ENCODE measurements at places on chromosomes 3 and 15.

DNA sequence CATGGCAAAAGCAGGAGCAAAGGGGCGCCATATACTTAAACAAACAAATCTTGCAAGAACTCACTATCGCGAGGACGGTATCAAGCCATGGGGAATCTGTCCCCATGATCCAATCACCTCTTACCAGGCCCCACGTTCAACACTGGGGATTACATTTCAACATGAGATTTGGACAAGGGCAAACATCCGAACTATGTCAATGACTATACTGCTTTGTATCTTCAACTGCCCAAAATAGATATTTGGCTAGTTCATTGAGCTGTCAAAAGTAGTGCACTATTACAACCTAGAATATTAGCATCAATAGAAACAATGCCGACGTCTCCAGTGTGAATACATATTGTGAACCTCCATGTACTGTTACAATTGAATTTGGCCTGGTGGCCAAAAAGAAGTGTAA is 760.4 kb downstream of the MCTP2 start:
- DNase-seq, result no peak

GRCh38 chr15:63287109-63287508 is 9.7 kb downstream of the APH1B start:
- no peak for DNase-seq

GRCh38 chr15:74525945-74526344 is 15.1 kb upstream of the ARID3B start:
- DNase-seq, result no peak

GRCh38 chr3:148077318-148077923 is 620.3 kb upstream of the AGTR1 start:
- no peak for DNase-seq

DNA sequence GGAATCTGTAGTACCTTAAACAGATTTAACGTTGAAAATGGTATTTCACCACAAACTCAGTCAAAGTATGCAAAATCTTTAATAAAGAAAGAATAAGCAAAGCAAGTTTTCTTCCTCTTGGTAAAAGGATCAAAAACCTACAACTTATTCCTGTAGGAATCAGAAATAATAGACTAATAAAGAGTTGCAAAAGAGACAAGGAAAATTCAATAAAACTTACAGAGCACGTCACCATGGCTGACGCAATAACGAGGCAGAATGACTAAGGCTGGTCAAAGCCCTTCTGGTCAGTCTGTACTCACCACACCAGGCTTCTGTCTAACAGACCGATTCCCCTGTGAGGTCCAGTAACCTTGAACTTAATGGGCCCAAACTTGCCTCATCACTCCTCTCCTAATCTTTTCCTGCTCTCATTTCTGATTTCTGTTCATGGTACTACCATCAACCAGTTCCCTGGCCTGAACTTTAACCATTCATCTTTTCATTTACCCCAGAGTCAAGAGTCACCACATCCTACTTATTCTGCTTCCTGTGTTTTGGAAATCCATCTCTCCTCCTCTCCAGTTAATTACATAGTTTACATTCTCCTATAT is 5.0 kb downstream of the MASP1 start:
- DNase-seq, result no peak

DNA sequence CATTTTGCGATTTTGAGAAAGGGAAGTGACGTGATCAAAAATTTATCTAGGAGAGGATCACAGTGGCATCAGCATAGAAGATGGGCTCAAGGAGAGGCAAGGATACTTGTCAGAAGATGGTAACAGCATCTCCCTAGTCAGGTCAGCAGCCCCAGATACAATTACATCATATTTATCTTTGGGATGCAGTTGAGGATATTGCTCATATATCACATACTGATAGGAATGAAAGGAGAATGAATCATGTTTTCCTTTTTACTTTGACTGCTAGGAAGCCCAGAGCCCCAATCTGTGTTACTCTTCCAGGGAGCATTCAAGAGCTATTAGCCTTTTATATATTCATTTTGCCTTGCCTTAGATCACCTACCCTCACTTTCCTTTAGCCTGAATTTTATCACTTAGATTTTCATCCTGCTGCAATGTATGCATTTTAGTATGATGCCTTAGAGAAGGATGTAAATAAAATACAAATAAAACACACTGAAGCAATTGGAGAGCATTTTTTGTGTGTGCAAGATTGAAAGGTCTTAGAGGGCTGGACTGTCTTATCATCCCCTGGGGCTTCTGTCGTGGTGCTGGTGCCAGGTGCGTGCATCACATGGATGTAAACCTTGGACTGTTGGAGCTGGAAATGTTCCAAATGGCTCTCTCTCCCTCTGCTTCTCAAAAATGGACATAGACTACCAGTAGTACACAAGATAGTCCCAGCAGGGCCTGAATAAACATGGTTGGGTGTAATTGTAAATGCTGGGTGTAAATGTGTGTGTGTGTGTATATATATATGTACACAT is 40.3 kb downstream of the CORO2B start:
- no peak for DNase-seq

GRCh38 chr15:95120595-95120994 is 889.2 kb downstream of the MCTP2 start:
- DNase-seq, result no peak

DNA sequence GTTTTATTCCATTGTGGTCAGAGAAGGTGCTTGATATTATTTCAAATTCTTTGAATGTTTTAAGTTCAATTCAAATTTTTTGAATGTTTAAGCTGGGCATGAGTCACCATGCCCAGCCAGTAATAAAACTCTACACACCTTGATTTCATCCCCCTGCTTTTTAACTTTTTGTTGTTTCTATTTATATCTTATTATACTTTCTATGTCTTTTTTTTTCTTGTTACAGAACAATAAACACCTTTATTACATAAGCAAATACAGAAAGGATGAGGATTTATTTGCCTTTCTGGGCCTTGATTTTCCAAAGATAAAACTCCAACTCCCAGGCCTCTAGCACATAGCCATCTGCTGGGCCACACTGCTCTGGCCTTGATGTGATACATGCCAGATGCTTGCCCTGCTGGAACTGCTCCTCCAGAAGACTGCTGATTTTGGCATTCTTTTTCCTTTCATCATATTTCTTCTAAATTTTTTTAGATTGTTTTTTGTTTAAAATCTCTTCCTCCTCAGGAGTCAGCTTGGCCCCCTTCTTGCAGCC is 14.0 kb downstream of the DNAH12 start:
- DNase-seq, result no peak

GRCh38 chr3:172515130-172515918 is 7.9 kb downstream of the TNFSF10 start:
- DNase-seq, result no peak

DNA sequence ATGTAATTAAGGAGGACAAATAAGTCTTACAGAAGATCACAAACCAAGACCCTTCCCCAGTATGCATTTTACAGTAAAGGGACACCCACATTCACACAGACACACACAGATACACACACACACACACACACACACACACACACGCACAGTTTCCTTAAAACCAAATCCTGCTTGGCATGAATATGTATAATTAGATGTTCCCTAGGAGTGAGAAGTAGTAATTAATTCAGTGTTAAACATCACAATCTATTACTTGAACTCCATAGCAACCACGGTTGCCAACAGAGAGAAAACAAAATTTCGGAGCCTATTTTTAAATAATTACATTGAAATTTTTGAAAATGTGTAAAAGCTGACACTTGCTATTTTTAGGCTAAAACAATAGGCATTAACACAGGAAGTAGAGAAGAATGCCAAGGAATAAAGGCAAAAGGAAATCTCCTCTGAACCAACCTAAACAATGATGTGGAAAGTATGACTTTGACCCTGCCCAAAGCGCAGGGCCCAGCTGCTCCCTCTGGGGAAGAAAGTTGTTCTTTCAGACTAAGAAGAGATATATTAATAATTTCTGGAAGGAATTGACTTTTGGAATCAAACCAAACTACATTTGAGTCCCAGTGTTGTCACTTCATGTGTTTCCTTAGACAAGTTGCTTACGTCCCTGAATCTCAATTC is 215.3 kb downstream of the CPNE4 start:
- no peak for DNase-seq

DNA sequence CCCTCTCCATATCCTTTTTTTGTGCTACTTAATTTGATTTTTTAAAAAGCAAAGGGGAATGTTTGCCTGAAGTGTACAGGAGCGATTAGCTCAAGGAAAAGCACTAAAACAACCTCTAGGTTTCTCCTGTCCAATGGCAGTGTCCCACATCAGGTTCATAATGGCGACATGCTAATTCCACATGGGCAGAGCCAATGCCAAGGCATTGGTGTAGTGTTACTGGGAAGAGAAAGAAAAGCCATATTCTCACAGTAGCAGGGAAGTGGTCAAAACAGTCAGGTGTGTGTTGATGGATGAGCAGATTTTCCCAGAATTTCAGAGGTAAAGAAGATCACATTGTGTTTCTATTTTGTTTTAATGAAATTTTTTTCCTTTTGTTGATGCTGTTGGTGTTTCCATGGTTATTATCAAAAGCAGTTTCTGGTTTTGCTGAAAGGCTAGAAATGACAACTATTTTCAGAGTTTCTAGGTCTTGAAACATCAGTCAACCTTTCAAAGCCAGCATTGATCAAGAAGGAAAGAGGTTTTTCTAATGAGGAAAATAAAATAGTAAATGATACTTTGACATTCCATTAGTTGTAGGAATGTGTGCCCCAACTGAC is 65.2 kb downstream of the FNDC3B start:
- DNase-seq, result no peak

DNA sequence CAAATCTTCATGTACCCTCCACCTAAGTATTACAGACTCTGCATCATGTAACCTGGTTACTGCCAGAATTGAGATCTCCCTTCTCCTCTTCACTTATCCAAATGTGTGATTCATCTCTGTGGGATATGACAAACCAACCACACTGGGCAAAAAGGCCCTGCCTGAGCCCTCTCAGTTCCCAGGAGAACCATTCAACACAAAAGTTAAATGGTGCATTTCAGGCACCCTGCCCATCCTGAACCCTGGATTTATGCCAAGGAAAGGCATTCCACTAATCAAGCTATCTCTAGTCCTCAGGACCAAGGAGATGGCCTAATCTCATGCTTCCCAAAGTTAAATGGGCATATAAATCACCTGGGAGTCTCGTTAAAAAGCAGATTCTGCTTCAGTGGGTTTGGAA is 108.5 kb downstream of the TNIK start:
- no peak for DNase-seq

GRCh38 chr15:80172401-80172800 is 19.6 kb downstream of the FAH start:
- no peak for DNase-seq

- no peak for DNase-seq
Measured at GRCh38 chr15:92848852-92849598, 51.1 kb upstream of the CHD2 start.

DNA sequence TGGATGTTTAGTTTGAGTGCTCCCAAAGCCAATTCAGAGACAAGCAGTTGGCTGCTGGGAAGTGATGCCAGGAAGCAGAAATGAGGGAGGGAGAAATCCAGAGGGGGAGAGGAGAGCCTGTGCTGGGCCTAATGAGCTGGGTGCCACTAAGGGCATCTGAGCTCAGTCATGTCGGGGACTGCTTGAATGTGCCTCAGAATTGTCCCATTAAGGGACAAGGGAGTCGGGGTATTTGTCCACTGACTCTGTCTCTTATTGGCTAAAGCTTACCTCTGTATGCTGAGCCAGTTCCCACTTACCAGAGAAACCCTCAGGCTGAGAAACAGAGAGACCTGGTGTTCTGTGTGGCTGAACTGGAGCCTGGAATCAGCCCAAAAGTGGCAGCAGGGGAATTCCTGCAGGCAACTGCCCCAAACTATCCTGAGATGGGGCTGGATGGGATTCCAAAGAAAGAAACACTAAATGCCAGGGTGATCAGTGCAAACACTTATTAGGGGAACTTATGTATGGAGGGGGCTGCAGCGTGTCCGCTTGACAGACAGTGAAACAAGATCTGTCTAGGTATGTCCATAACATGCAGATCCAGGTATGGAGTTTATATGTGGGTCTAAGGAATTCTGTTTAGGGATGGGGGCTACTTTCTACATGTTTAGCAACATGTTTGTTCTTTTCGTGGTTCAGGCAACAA is 48.6 kb downstream of the NR1D2 start:
- DNase-seq, result no peak

- DNase-seq, result no peak
Measured at GRCh38 chr3:175770426-175770825, 911.3 kb downstream of the NAALADL2 start.

GRCh38 chr3:112004187-112004586 is 5.5 kb downstream of the TAGLN3 start:
- DNase-seq, result no peak
